Activated gamma-delta T cell treated with Interleukin-2 at 50 U/mL for 16 hours (primary cell): ENCODE measurements at places on chromosomes 11 and 22.
A peak's percentile ranks its signal among the peaks of the same experiment; 100 is the strongest.

GRCh38 chr11:110198031-110198729, 98.2 kb downstream of the RDX start:
- no peak for DNase-seq

- no peak for DNase-seq
Observed at GRCh38 chr22:45529971-45530575, 27.4 kb downstream of the FBLN1 start.

DNA sequence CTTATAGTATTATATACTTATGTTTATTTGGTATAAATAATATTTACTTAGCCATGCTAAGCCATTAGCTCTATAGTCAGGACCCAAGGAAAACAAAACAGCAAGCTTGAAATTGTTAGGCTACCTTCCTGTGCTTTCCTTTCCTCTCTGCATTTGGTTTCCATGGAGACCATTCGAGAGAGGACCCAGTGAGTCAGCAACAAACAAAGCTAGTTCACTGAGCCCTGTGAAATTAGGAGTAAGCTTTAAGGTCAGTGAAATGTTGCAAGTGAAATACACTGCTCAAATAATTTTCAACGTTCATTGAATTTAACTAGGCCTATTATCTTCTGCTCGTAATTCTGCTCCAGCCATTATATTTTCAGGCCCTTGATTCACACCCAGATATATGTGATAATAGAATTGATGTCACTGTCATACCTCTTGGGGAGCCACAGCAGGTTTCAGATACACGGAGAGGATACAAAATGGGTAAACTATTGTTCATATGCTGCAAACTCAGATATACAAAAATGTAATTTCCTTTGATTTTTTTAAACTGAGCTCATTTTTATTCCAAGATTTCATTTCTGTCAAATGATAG, 9.1 kb upstream of the OR10D3 start:
- DNase-seq = no peak

DNA sequence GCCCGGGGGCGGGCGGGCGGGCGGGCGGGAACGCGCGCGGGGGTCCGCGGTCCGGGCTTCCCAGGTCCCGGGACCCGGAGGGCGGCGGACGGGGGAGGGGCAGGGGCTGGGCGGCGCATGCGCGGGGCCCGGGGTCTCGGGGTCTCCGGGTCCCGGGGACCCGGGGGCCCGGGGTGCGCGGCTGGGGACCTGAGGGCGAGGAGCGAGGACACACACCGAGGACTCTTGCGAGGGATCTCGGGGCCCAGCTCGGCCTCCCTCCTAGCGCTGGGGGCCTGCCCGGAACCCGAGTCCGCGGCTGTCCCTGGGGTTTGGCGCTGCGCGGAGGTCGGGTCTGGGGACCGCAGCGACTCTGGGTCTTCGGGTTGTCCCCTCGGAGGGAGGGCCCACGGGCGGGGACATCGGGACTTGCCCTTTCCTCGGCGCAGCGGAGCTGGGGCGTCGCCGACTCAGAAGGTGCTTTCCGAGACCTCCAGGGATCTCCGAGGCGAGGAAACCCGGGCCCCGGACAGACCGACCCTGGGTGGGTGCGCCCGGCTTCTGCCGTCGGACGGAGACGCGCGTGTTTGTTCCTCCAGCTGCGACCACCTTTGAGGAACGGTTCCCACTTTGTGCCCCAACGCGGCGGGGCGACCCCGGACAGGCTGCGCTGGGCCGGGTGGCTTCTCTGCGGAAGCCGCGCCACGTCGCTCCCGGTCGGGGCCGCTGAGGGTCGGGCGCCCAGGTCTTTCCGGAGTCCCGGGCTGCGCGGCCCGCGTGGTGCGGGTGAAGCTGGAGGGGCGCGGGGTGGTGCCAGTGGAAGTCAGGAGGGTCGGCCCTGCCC, 540 bp downstream of the PPARA start:
- peak; percentile 44 for DNase-seq

- DNase-seq = peak; percentile 31
Observed at GRCh38 chr22:17087498-17088131, 2.8 kb downstream of the IL17RA start.

GRCh38 chr11:65639623-65640482, 2.0 kb downstream of the SIPA1 start:
- DNase-seq = peak; percentile 82

- DNase-seq = no peak
Observed at GRCh38 chr11:77510851-77511250, 37.0 kb upstream of the PAK1 start.

DNA sequence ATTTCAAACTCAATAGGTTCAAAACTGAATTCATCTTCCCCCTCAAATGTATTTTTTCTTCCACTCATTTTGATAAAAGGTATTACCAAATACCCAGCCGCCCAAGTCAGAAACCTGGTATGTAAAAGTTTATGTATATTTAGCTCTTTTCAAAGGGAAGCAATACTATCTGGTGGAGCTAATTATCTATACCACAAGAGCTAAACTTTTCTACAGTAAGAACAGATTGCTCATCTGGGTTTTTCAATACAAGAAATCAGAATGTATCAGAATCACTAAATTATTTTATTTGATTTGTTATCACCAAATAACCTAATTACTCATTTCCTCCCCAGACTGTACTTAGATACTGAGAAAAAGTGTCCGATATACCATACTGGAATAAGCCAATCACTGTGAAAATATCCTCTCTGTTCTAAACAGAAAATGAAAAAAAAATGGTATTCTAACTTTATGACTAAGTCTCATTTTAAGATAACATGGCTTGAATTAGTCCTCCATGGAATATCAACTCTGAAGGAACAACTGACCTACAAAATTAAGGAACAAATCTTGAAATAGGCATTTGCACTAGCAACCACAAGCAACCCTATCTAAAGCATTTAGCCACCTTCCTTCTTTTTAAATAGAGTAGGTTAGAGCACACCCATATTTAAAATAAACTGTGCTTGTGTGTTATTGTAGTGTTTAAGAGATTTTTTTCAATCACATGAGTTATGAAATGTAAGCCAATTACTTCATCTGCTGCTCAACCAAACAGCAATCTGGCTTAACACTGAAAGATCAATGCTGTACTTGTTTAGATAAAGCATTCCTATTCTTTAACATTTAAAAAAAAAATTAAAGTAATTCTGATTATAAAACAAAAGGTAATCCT, 35.0 kb downstream of the RDX start:
- no peak for DNase-seq

DNA sequence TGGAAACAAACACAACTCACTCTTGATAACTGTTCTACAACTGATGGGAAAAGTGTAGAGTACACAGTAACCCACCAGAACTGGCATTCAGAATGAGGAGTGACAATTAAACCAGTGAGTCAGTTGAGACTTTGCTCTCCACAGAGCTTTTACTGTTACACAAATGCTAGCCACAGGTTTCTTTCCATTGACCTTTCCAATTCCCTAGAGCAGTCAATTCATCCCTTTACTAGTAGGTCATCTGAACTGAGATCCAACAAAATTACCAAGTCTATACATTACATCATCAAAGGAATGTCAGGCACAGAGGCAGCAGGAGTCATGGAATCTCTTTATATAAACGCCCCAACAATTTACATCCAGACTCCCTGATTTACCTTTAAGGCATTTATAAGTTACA, 65.9 kb downstream of the PHF21A start:
- DNase-seq = no peak

DNA sequence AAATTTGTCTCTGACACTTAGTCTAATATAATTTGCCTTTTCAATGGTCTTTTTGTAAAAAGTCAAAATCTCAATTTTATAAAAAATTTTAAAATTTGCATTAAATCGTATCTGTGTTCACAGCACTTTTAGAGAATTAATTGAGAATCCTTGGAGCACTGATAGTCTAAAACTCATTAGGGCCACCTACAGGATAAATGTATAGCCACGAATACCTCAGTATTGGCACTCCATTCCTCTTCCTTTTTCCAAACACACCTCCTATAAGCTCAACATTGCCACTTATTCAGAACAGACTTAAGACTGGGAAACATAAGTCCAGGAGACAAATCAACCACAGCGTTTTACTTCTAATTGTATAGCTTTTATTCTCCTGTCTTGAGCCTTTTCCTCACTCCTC, 776.0 kb upstream of the ARHGAP42 start:
- no peak for DNase-seq

- DNase-seq = no peak
Observed at GRCh38 chr22:23579870-23580575, at the start of gene IGLL1. TSS of gene IGLL1 (minus strand) at chr22:23580290. CDS start at chr22:23580190, 100 bp downstream.

DNA sequence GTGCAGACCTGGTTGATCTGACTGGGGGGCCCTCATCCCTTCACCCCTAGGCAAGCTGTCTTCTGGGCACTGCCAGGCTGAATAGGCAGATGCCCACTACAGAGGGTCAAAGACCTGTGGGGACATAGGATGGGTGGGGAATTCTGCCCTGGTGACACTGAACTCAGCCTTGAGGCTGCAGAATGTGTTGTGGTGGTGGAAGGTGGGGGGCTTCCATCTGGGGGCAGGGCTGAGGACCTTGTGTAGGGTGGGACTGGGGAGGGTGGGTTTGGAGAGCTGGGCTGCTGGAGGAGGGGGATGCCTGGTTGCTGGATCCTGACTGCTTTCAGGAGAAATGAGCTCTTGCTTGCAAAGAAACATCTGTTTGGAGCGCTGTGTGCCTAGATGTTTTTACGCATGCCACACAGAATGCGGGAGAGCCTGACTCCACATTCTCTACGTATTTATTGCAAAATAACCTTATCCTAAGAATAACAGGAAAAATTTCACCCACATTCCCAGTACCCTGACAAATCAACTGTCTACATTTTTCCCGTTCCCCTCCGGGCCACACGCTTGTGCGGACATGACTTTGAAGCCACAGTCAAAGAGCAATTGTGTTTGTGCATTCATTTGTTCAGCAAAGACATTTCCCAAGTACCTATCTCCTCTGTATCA, 18.3 kb downstream of the SMIM38 start:
- no peak for DNase-seq

GRCh38 chr11:118749429-118749828, 41.5 kb downstream of the DDX6 start:
- no peak for DNase-seq

DNA sequence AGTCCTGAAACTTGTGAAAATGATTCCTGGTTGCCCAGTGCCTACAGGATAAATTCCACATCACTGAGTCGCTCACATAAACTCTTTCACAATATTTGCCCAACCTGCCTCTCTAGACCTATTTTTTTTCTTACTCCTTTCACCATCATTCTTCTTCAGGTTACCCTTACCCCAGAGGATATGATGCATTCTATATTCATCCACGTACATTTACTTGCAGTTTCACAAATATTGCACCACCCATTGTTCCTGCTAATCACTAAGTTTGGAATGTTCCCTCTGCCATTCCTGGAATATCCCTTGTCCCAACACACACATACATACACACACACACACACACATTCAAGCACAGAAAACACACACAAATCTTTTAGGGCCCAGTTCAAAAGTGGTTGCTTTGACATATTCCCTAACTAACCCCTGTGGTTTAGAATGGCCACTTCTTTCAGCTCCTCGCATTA, 379.5 kb downstream of the ETS1 start:
- DNase-seq = no peak

DNA sequence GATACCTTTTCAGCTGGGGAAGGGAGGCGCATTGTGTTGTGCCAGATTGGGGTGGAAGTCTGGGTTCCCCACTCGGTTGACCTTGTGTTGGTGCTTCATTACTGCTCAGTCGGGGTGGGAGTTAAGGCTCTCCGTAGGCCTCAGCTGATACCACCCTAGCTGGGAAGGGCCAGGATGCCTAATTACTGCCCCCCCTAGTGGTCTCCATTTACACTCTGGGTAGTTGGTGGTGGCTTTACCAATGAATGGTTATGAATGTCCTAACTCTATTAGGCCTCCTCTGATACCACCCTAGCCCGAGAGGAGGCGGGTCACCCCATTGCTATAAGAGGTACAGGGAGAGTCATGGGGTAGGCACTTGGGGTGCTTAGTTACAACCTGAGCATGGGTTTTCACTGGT, 27.5 kb upstream of the HIKESHI start:
- DNase-seq = no peak

GRCh38 chr22:35998748-35999147, 29.9 kb downstream of the RBFOX2 start:
- DNase-seq = no peak

GRCh38 chr11:27248576-27249509, 114.2 kb downstream of the CCDC34 start:
- no peak for DNase-seq

DNA sequence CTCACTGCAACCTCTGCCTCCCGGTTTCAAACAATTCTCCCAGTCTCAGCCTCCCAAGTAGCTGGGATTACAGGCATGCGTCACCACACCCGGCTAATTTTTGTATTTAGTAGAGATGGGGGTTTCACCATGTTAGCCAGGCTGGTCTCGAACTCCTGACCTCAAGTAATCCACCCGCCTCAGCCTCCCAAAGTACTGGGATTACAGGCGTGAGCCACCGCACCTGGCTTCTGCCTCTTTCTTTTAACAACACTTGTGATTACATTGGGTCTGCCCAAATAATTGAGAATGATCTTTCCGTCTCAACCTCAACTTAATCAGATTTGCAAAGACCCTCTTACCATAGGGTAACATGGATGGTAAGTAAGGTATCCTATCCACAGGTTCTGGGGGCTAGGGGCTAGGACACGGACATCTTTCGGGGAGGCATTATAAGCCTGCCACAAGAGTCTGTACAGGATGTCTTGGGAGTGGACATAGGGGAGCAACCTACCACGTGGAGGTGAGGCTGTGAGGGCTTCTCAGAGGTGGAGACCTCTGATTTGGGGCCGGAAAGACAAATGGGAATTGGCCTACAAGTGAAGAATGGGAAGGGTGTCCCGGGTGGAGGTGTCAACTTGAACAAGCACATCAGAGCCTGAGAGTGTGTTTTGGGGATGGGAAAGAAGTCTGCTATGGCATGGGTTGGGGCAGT, 2.7 kb upstream of the CBX6 start:
- DNase-seq = no peak

DNA sequence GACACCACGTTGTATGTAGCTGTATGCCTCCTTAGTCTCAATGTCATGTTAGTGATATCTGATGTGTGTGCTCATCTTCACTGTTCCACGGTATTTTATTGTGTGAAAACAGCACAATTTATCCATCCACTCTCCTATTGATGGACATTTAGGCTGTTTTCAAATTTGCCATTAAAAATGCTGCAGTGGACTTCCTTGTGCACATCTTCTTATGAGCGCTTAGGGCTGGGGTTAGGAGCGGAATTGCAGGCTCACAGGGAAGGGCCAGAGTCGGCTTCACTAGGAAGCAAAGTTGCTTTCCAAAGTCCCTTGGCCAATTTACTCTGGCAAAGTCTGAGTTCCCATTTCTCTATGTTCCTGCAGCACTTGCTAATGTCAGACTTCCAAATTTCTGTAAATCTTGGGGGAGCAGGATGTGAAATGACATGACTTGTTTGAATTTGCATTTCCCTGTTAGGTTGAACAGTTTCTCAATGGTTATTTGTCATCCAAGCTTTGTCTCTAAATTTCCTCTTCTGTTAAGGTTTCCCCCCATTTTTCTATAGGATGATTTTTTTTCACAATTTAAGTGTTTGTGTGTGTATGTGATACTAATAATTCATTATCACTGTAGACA, 75.4 kb downstream of the MYEOV start:
- DNase-seq = no peak
